ENCODE measurements at places on chromosomes 6 and 20.

DNA sequence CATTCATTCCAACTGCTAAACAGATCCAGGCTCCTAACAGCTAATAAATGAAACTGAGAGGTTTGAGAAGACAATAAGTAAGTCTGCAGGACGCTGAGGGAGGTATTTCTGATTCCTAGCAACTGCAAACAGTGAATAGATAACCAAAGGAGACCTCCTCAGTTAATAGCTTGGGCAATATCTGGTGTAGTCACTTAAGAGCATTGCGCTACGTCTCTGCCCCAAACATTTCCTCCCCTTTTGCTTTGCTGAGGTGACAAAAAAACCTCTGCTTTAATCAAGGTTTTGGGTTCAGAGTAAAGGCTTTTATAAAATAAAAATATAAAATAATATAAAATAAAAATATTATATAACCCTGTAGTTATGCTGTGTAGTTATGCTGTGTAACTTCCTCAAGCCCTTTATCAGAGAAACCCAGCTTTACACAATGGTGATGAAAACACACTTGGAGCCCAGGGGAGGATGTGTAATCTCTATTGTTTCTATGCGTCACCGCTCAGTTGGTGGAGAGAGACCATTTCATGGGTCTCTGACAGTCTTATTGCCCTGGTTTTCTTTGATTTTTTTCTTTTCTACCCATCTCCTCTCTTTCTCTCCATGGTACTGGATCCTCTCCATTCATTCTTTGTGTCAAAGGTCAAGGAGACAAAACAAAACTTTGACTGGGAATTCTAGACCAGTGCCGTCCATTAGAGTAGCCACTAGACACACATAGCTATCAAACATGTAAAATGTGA, 18.9 kb upstream of the CALHM5 start:
- DNase-seq: no peak

DNA sequence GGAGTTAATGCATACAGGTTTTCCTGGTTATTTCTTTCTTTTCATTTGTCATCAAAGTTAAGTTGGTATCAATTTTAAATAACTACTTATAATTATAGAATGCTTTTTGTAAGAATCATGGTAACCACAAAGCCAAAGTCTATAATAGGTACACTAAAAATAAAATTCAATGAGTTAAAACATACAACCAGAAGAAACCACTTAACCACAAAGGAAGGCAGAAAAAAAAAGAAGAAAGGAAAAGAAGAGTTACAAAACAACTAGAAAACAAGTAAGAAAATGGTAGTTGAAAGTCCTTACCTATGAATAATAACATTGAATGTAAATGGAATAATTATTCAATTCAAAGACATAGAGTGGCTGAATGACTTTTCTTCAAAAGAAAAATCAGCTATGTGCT, 45.6 kb downstream of the THBS2 start:
- no peak for DNase-seq

- DNase-seq: no peak
These were observed 133.7 kb downstream of the LCA5 start for GRCh38 chr6:79403563-79403962.

DNA sequence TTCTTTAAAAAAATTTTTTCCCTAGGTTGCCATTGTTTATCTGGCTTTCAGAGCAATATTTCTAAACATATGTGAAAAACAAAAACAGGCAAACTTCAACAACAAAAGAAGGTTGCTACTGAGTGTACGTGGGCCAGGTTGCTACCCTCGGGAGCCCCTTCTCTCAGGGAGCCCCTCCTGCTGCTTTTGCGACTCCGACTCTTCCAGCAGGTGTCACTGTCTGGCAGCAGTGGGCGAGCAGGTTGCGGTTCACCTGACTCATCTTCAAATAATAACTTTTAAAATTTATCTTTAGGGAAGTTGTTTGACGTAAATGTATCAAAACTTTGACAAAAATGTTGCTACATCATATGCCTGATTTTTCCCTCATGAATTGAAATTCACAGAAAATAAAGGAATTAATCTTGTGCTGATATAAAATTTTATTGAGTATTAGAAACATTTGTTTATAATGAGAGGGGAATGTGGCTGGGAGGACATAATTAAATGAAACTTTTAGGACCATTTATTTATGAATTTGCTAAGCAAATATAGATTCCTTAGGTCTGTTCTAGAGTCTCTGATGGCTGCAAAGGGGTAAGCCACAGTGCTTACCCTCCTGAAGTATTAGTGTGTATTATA, 138.8 kb downstream of the HIVEP1 start:
- DNase-seq: no peak

- DNase-seq: no peak
These were observed 79.9 kb downstream of the PREX1 start for GRCh38 chr20:48747840-48748414.
